ENCODE measurements at places on chromosomes 6 and 20.

DNA sequence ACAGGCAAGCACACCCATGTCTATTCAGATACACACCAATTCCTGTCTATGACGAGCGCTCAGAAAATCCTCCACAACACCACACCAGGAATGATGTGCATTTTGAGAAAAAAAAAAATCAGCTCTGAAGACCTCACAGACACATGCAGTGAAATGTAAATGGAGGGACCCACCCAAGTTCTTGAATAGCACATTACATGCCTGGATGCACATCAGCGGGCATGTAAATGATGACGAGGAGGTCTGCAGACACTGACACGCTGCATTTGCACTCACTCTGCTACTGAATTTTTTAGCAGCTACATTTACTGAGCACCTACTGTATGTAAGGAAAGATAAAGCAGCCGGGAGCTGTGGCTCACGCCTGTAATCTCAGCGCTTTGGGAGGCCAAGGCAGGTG is 14.7 kb downstream of the NRSN2 start:
- DNase-seq: no peak

DNA sequence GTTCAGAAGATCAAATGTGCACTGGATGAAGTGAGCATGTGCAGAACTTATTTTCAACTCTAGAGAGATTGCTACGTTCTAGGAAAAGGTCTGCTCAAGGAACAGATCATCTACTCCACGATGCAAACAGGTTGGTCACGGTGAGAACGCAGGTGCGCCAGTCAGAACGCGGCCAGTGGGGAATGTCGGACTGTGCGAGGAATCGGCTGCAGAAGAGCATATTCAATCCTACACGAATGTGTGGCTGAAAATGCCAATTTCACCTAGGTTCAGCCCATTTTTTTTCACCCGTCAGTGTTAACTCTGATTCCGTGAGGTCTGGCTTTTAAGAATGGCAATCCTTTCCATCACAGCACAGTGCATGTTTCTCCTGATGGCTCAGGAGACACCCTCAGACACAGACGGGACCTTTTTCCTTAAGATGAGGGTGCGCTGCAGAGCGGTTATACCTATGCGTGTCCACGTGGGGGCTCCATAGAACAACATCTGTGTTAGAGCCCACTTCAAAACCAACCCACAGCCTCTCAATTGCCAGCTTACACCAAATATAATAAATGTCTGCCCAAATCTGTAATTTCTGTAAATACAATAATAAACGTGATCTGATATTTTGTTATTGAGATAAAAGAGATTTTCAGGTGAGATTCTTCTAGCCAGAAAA is 250.4 kb downstream of the FOXA2 start:
- DNase-seq: no peak

- no peak for DNase-seq
Observed at GRCh38 chr6:151721671-151722070, 85.8 kb upstream of the ESR1 start.

DNA sequence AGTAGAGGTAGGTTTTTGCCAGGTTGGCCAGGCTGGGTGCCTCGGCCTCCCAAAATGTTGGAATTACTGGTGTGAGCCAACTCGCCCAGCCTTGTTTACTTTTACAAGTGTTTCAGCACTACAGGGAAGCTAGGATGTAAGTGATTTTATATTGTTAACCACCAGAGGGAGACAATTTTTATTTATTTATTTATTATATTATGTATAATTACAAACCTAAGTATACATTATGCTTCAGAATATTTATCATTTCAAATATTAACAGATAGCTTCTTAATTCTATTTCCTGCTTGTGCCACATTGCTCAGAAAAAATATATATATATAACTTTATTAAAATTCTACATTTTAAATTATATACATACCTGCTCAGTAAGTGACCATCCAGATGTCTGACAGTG is 9.8 kb downstream of the MMUT start:
- no peak for DNase-seq

DNA sequence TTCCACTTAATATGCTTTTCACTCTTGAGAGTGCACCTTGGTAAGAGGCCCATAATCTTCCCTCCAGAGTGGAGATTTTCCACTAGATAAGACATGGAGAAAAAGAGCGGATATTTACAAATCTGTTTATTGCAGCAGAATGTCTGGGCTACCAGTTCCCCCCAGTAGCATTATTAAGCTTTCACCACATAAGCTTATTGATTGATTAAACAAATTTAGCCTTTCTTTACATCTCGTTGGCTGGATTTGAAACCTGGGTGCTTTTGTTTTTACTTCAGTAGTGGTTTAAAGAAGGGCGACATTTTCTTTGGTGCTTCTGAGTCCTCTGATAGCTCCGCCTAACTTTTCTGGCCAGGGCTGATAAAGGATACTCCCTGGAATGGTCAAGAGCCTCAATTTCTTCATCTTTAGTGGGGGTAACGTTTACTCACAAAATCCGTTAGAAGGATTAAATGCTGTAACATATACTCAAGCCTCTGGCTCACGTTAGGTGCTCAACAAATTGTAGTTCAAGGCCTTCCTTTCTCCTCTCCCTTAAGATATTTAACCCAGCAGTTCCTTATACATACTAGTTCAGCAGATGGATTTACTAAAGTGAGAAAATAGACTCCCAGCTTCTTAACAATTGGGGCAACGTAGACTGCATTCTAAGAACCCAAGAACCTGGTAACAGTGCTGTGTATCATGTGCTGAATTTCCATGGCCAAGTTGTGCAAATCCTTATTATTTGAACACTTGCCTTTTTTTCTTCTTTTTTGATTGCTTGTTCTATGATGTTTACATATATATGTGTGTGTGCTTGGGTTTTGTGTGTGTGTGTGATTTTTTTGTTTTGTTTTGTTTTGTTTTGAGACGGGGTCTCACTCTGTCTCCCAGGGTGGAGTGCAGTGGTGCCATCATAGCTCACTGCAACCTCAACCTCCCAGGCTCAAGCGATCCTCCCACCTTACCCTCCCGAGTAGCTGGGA is 91.4 kb downstream of the RREB1 start:
- DNase-seq: no peak

Data from esophagus muscularis mucosa (tissue), 4 donors.